ENCODE measurements at places on chromosomes 4 and X.

DNA sequence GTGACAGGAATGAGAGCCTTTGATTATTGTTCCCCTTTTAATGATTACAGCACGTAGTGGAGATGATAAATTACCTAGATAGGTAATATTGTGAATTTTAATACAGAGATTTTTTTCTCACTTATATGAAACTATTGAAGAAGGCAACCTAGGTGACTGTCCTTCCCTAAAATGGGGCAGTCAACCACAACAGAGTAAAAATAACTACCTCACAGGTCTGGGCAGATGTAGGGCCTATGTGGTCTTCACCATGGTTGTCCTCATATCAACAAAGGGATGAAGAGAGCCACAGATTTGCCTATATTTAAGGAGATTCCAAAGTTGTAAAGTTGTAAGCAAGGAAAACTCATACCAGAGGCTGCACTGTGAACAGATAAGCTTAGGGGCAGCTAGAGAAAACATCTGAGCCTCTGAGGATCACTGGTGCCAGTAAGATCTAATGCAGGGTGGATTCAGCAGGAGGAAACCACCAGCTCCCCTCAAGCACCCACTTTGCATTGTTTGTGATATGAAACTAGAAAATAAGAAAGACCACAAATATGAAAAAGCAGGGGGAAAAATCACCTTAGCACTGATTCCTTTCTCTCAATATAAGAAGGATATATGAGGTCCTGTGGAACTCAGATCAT is 547.9 kb upstream of the GALNTL6 start:
- no peak for DNase-seq

DNA sequence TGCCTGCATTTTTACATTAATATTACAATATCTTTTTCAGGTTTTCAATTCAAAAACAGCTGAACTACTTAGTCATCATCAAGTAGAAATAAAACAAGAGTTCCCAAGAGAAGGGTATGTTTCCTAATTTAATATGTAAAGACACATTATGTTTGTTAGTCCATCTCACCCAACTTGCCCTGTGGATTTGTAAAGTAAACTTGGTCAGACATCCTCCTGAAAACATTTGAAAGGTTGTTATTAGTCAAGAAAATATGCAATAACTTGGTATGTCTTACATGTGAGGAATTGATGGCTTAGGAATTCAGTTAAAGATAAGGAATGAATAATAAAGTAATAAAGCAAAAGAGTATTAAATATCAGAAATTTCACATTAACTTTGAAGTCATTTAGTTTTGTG is 12.2 kb downstream of the GK start:
- no peak for DNase-seq

DNA sequence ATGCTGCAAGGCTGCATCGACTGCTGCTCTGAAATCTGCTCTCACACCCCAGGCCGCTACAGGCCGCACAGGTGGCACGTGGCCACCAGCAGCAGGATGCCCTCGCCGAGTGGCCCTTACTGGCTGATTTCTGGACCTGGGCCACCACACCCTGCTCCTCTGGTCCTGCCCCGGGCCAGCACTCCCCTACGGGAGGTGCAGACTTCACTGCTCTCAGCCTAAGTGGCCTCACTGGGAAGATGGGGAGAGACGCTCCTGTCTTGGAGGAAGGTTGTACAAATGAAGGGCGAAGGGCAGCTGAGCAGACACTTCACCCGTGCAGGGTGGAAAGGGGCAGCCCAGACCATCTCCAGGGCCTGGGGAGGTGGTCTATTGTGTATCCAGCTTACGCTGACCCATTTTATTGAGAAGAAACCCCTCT is 72.5 kb downstream of the ACOX3 start:
- DNase-seq, result no peak

GRCh38 chrX:119118780-119119395 is 8.7 kb downstream of the KIAA1210 start:
- peak; percentile 20 for DNase-seq
